ENCODE measurements at places on chromosomes 1 and 21.

- no peak for DNase-seq
These were observed 23.3 kb upstream of the SRSF10 start for GRCh38 chr1:24003331-24003972.

- DNase-seq: peak; percentile 51
These were observed 242.1 kb upstream of the JUN start for GRCh38 chr1:59025898-59026426.

DNA sequence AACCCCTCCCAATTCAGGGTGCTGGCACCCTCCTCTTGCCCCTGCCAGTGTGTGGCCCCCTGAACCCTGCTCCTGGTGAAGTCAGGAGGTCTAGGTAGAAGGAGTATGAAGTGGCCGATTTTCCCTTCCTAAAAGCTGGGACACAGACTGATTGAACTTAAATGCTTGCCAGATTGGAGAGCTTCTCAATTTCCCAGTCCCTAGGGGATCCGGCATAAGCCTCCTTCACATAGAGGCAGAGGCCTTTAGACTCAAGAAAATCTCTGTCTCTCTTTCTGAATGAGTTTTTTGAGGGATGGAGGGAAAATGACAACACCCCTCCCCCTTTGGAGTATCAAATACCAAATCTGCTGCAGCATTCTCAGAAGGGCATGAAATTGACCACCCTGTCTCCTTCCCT, 51.5 kb downstream of the SYT2 start:
- DNase-seq: no peak

DNA sequence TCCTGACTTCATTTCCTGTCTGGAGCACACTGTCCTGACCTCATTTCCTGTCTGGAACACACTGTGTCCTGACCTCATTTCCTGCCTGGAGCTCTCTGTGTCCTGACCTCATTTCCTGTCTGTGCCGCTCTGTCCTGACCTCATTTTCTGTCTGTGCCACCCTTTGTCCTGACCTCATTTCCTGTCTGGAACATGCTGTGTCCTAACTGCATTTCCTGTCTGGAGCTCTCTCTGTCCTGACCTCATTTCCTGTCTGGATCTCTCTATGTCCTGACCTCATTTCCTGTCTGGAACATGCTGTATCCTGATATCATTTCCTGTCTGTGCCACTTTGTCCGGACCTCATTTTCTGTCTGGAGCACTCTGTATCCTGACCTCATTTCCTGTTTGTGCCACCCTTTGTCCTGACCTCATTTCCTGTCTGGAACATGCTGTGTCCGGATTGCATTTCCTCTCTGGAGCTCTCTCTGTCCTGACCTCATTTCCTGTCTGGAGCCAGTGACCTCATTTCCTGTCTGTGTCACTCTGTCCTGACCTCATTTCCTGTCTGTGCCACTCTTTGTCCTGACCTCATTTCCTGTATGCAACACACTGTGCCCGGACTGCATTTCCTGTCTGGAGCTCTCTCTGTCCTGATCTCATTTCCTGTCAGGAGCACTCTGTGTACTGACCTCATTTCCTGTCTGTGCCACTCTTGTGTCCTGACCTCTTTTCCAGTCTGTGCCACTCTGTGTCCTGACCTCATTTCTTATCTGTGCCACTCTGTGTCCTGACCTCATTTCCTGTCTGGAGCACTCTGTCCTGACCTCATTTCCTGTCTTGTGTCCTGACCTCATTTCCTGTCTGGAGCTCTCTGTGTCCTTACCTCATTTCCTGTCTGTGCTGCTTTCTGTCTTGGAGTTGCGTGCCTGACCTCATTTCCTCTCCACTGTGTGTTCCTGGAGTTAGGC, 27.6 kb downstream of the SKI start:
- peak; percentile 75 for DNase-seq

DNA sequence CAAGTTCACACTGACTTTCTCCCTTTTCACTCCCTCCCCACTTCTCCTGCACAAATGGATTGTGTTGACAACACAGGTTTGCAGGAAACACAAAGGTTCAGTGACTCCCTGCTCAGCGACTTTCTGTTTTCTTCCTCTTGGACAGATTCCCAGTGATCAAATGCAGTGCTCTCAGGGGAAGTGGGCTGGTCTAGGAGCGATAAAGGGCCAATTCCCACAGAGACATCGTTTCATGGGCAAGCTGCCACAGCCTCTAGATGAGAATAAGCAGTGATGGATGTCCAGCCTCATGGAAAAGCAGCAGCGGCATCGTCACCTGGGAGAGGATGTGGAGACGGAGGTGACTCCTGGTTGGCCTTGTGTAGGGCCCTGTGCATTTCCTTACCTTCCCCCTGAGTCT, 30.6 kb downstream of the FYB2 start:
- DNase-seq: peak; percentile 63

DNA sequence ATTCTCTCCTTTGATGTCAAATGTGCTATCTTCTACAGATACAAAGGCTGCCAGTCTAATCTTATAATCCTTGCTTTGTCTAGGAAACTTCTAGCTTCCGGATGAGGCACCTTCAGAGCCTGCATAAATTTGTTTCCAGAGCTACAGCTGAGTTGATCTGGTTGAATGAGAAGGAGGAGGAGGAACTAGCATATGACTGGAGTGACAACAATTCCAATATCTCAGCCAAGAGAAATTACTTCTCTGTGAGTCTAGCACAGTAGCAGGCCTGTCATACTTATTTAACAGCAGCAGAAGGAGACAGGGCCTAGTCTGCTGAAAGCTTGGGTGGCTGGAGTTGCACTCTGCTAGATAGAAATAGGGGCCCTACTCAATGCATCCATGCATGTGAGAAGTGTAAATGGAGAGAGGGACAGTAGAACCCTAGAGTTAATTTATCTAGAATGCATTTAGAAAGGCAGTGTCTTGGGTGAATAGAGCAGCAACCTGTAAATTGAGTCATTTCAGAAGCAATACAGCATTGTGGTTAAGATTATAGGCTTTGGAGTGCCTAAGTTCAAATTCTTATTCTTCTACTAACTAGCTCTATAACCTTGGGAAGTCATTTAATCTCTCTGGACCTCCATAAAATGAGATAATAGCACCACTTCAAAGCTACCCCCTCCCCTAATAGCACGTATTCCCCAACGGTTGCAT, 89.0 kb downstream of the MACF1 start:
- DNase-seq: no peak

DNA sequence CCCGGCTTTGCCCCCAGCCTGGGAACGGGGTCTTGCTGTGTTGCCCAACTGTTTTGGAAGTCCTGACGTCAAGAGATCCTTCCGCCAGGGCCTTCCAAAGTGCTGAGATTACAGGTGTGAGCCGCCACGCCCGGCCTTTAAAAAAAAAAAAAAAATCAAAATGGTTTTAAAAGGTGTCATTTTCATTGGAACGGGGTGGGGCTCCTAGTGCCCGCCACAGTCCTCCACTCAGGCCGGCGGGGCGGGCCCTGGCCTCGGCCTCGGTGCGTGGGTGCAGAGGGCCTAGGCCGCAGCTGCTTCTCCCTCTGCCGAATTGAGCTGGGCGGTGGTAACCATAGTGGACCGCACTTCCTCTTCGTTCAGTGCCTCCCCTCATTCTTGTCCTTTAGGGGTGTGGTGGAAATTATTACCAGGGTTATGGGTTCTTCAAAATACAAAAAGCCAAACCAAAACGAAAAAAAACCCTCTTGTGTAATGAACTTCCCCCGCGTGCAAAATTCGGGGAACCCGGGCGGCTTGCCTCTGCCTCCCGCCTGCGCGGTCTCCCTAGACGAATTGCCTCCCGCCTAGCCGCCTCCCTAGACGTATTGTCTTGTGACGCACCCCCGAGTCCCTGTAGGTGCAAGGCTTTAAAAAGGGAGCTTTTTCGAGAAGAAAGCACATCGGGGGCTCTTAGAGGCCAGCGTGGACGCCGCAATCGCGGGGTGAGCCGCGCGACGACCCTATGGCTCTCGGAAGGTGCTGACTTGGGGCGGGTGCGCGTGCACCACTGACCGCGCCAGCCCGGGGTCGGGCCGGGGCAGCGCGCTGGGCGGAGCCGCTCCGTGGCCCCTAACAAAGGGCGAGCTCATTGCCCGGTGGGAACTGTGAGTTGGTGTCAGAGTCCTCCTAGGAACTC, 10.5 kb upstream of the SPEN start:
- peak; percentile 31 for DNase-seq

DNA sequence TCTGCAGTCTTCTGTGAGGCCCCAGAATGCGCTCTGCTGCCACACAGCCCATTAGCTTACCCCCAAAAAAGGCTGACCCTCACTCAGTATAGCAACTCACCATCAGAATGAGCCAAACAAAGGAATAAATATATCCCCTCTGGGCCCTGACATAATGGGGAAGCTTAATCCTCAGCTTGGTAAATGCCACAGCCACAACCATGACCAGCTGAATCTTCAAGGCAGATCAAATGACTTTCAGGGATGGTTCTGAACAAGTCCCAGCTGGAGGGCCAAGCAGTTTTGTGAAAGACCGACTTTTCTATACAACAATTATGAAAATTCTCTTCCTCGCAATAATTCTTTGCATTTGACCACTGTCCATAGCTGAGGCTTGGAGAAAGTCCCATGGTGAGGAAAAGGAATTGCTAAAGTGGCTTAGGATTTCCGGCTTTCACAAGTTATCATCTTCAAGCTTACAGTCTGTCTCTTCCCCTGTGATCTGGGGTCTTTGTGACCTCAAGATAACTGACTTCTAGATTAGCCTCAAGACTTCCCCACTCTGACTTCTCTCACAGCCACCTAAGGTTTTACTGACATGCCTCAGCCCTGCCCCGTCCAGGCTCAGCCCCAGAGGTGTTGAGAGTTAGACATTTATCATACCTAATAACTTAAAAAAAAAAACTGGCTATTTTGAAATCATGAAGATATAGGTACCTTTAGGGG, 47.8 kb upstream of the PBX1 start:
- no peak for DNase-seq

DNA sequence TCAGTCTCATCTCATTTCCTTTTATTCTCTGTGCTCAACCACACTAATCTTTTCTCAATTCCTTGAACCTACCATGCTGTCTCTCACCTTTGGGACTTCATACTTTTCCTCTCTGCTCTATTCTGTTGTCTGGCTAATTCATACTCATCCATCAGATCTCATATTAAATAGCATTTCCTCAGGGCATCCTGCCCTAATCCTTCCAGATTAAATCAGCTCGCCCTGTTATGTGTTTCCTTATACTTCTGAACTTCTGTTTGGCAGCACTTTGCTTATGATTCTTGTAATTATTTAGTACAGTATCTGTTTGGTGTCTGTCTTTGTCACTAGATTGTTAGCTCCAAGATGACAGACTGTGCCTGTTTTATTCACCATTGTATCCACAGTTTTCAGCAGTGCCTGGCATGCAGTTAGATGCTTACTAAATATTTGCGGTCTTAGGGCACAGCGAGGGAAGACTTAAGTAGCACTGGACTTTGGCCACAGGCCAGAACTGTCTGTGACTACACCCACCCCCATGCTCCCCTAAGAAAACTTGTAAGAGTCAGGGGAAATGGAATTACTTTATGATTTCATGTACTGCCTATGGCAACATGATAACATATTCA, 9.9 kb upstream of the CAP1 start:
- DNase-seq: peak; percentile 40

DNA sequence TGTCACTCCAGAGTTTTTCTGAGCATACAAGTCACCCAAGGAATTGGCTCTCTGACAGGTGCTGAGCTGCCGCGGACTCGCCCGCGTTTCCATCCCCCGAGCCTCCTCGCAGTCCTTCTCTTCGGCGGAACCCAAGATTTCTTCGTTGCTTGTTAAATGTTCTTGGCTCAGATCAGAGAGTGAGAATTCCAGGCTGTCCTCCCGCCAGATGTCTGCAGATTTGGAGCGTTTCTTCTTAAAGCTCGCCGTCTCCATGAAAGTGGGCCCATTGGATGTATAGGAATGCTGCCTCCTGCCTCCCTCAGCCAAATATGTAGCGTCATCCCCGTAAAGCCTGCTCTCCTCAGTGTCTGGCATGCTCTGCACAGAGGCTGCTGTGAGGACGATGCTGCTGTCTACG, 77.8 kb downstream of the TIAM1 start:
- no peak for DNase-seq

GRCh38 chr1:234373959-234374254, 651 bp downstream of the COA6 start:
- DNase-seq: no peak

- no peak for DNase-seq
These were observed 24.3 kb downstream of the DDAH1 start for GRCh38 chr1:85440612-85441011.

DNA sequence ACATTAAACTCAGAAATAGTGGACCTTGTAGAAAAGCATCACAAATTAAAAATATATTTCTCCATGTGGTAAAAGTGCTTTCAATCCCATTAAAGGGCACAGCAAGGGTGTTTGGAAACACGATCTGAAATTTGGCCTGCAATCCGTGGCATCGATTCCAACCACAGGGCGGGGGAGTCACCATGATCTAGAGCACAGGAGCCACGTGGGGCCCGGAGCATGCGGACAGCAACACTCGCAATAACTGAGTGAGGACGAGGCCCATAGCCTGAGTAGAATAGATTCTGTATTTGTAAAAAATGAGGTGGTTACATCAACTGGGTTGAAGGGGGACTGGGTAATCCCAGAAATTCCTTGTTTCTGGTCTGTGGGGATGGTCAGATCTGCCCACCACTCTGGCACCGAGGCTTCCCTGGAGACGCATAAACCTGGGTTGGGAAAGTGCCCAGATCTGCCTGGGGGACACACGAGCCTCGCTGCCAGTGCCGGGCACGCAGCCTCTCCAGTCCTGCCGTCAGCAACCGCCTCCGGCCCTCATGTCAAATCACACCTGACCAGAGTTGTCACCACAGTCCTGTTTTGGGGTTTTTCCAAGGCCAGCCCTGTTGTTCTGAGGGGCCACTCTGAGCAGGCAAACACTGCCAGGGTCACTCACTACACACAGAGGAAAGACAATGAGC, 104.3 kb downstream of the PGBD5 start:
- DNase-seq: no peak

DNA sequence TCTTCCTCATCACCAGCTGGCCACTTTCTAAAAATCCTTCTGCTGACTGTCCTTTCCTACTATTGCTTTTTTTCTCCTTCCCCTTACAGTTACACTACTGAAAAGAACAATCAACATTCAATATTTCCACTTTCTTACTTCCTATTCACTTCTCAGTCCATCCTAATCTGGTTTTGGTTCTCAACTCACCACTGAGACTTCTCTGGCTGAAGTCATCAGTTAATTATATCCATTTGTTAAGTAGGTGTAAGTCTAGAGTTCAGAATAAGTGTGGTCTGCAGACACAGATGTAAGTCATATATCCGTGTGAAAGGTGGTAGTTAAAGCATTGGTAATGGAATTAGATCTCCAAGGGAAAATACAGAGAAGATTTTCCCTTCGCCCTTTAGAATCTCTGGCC, 21.4 kb downstream of the PEA15 start:
- no peak for DNase-seq

- peak; percentile 74 for DNase-seq
These were observed 34.8 kb downstream of the CASZ1 start for GRCh38 chr1:10761503-10762152.

DNA sequence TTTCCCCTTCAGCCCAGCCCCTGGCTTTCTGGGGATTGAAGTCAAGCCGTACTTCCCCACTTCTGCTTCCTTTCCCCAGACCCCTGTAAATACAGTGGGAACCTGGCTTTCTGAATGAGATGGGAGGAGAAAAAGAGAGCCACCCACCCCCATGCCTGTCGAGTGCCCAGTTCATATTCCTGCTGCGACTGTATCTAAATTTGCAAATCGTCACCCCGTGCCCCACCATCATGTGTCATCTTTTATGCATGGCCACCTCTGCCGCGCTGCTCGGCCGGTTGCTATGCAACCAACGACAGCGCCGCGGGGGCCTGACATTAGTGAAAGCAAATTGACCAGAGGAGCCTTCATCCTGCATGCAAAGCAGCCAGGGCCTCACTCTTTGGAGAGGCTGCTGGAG, 143.0 kb downstream of the ELAVL4 start:
- no peak for DNase-seq

Measured in lung (tissue), 17 donors.